ENCODE measurements at places on chromosomes 11 and 22.
A peak's percentile ranks its signal among the peaks of the same experiment; 100 is the strongest.

DNA sequence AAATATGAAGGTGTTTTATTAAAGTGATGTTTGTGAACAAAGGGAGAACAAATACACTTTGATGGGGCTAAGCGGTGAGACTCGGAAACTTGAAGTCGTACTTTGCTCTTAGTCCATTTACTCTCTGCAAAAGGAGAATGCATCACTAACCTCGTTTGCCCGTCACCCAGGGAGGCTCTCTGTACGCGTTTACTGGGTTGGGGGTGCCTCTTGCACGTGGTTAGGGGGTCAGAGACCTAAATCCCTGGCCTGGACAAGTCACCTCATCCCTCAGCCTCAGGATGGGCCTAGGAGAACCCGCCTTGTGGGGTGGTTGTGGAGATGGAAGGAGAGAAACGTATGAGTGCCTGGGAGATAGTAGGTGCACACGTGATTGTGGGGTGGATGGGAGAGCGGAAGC lies 803 bp upstream of the IFT27 start:
- DNase-seq, result no peak

DNA sequence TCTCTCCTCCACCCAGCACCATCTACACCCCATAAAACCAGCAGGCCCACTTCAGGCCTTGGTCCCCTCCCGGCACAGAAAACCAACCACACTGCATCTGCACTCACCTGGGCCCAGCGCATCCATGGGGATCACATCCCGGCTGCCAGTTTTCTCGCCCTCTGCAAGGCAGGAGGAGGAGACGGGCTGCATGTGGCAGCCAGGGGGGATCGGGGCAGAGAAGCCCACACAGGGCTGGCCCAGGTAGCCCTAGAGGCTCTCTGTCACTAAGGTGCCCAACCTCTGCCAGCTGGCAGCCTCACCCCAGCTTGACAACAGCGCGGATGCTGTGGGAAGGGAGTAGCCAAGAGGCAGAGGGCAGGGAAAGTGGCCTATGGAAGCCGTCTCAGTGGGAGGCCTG lies 30.6 kb upstream of the TXNRD2 start:
- DNase-seq, result no peak

DNA sequence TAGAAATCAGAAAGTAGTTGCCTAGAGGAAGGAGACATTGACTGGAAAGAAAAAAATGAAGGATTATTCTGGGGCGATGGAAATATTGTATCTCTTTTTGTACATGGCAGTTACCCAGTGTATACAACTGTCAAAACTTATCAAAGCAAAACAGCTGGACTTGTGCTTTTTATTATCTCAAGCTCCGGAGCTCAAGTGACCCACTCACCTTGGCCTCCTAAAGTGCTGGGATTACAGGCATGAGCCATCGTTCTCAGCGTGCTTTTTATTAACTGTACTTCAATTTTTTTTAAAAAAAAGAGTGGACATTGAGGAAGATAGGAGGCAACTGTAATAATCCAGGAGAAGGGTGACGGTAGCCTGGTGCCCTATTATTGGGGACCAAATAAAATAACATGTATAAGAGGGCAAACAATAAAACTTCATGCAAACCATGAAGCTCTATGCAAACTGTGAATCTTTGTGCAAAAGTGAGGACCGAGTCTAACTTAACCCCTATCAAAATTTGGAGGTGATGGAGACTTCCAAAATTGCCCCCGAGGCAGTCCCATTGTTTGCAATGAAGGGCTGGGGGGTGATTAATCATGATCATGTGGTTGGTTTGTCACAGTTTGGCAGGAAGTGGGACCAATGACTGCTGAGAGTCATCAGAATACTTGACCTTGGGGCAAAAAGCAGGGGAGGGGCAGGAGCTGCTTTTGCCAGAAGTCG lies 23.5 kb downstream of the FZD4 start:
- no peak for DNase-seq

GRCh38 chr11:113992459-113993110 lies 17.7 kb downstream of the HTR3A start:
- DNase-seq, result no peak

DNA sequence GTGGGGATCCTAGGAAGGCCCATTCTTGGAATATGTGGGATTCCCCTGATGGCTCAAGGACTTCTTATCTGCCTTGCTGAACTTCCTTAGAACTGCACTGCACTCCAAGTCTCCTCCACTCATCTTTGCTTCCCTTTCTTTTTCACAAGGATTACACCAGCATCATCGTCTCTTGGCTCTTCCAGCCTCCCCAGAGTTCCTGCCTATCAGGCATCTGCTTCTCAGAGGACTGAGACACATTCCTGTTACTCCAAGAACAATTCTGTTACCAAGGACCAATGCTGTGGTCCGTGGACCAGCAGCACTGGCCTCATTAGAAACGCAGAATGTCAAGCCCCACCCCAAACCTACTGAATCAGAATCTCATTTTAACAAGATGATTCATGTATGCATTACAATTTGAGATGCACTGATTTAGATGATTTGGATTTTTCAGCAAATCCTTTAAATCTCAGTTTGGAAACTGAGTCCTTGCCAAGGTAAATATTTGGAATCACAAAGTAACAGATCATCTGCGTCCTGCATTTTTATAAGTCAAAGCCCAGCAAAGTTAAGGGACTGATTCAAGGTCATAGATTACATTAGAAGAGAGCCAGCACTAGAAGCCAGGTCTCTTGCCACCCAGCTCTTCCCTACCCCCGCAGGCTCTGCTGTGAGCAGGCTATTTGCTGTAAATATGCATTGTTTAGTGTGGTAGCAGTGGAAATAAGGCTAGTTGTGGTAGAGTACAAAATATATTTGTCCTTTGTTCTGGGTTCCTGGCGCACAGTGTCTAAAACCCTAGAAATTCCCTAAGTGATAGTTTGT lies 110.9 kb downstream of the SWAP70 start:
- DNase-seq, result peak; percentile 71

DNA sequence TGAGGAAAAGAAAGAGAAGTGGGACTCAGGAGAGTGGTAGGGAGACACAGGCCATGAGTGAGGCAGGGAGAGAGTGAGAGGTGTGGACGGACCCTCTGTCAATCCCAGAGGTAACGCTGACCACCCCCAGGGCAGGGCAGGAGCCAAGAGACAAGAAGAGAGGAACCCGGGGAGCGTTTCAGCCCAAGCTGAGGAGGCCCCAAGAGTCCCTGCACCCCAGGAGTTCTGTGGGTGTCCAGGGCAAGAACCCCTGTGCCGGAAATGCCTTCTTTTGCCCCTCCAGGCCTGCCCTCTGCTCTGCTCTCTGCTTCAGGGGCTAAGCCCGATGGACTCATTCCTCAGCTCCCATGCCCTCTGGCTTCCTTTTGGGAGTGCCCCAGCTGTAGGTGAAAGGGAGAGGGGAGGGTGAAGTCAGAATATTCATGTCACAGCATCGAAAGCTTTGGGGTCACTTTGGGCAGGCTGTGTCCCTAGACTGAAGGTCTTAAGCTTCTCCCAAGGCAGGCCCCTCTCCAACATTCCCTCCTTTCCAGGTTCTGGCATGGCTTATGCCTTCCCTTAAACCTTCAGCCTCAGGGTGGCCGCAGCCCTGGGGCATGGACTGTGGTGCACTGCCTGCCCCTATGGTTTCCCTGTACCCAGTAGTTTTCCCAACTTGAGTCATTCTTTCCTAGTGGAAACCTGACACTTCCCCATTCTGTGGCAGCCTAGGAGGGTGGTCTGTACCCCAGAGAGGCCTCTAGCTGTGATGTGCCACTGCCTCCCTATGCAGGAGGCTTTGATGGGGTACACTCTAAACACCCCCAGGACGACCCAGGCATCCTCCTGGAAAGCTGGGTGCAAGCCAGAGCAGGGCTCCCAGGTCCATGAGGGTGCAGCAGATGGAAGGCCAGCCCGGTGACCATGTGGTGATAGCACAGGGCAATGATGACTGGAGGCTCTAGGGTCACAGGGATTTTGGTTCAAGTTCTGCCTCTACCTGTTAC lies 27.1 kb downstream of the MYEOV start:
- DNase-seq, result no peak

- no peak for DNase-seq
Measured at GRCh38 chr11:111319296-111319695, 20.9 kb downstream of the POU2AF3 start.

DNA sequence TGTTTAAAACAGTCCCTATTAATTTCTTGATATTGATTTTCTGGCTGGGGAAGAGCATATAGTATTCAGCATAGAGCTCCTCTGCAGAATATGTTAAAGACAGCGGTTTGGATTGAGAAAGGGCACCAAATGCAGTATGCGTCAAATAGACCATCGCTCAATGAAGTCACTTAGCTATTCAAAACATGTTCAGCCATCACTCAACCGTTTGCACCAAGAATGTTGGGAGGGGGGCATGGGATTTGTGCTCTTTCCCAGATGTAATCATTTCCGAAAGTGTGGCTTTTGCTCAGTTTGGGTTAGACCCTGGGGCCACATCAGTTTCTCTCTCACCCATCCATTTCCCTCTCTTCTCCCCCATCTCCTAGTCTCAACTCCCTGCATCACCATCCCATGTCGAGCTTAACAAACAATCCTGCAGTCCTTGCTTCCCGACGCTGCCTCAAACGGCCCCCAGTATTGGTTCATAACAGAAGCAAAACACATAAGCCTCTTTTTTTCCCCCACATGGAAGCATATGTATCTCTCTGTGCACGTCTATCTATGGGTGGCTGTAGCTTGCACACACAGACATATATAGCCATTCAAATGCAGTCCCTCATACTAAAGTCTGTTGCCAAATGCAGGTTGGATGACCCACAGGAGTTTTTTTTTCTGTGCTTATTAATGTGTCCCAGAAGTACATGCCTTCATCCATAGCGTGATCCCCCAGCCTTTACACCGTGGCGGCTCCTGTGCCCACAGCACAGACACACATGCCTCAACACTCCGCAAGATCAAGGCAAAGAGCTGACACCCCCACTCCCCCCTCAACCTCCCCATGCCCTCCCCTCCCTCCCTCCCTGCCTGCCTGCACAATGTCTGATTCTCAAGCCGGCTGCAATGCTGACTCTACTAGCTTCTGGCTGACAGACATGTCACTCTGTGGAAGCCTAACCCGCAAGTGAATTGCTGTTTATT lies 2.6 kb downstream of the CACNG2 start:
- DNase-seq, result no peak

DNA sequence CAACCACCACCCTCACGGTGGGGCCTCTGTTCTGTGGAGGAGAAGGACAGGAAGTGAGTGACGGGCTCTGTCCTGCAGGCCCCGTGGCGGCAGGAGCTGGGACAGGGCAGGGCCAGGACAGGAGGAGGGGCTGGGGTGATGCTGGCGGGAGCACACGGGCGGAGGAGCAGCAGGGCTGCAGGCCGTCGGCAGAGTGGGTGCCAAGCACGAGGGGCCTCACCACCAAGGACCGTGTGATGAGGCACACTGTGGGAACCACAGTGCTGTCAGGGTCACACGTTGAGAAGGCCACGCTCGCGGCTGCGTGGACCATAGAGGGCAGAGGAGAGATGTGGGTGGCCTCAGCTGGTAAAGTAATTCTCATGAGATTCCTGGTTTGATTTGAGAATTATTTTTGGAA lies 8.5 kb downstream of the SCO2 start:
- DNase-seq, result no peak

DNA sequence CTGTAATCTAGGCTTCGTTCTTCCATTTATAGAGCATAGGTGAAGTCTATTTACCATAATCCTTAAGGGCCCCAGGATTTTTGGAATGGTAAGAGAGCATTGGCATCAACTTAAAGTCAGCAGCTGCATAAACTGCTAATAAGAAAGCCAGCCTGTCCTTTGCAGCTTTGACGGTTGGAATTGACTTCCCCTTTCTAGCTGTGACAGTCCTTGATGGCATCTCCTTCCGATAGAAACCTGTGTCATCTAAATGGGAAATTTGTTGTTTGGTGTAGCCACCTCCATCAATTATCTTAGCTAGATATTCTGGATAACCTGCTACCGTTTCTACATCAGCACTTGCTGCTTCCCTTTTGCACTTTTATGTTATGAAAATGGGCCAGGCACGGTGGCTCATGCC lies 58.0 kb upstream of the GLYATL1B start:
- DNase-seq, result no peak

- no peak for DNase-seq
Measured at GRCh38 chr11:36412781-36413383, 97.2 kb downstream of the TRAF6 start.

GRCh38 chr11:21485426-21485825 lies 707.5 kb upstream of the ANO5 start:
- no peak for DNase-seq

- peak; percentile 48 for DNase-seq
Measured at GRCh38 chr22:20156611-20157429, 6.0 kb upstream of the CCDC188 start.

GRCh38 chr22:30014244-30014643 lies 66.0 kb upstream of the HORMAD2 start:
- DNase-seq, result no peak

GRCh38 chr11:85945296-85945695 lies 90.1 kb downstream of the CCDC83 start:
- no peak for DNase-seq

DNA sequence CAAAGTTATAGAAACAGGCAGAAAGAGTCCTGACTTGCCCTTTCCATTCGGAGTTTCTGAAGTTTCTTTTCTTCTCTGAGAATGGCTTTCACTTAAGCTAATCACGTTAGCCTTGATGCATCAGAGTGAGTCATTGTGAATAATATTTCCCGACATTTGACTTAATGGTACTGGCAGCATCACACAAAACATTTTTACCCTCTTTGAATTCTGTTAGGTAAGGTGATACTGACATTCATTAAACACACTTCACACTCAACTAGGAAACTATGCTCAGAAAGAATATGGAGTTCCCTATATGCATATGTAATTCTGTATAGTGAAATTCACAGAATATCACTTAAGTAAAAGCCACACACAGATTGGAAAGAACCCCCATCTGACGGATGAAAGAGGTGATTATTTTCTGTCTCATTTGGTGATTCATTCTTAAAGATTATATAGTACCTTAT lies 120.8 kb upstream of the ARHGAP20 start:
- DNase-seq, result no peak

GRCh38 chr11:116194156-116194904 lies 578.5 kb downstream of the BUD13 start:
- DNase-seq, result no peak

DNA sequence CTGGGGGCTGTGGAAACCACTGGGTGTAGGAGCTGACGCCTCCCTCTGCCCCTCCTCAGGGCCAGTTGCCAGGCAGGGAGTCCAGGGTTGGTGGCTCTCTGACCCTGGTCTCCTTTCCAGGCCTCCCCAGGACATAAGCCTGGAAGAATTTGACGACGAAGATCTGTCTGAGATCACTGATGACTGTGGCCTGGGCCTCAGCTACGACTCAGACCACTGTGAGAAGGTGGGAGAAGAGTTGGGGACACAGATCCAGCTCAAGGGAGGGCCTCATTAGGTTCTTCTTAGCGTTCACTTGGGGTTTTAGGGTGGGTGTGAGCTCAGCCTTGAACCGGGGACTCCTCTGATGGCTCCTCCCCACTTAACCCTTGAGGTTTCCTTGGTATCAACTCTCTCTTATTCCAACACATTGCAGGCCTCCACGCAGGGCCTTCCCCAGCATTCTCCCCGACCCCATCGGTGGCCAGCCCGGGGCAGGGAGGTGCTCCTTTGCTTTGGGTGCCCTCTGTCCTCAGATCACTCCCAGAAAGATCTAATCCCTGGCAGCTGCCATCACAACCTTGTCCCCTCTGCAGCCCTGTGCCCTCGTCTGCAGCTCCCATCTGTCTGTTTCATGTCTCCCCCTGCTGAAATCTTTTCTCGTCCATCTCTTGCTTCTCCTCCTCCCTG lies 1.2 kb downstream of the MAPK8IP2 start:
- DNase-seq, result no peak
